ENCODE measurements at places on chromosomes 7 and 10.

GRCh38 chr10:117603081-117603480, 60.5 kb downstream of the EMX2 start:
- DNase-seq = no peak

DNA sequence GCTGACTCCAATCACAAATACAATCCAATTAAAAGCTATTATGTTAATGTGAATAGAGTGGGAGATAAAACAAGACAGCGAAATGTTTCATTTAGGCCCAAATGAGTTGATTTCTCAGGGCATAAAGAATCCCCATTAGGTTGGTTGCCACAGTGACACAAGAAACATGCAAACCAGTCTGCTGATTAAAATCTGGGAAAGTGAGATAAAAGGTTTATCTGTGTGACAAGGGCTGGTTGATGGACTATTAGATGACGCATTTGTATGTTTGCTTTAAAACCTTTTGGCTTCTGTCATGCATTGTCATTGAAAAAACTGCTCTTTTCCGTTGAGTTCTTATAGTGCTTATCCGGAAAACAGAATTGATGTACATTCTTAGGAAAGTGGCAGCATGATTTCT, 658.2 kb downstream of the GATA3 start:
- no peak for DNase-seq

DNA sequence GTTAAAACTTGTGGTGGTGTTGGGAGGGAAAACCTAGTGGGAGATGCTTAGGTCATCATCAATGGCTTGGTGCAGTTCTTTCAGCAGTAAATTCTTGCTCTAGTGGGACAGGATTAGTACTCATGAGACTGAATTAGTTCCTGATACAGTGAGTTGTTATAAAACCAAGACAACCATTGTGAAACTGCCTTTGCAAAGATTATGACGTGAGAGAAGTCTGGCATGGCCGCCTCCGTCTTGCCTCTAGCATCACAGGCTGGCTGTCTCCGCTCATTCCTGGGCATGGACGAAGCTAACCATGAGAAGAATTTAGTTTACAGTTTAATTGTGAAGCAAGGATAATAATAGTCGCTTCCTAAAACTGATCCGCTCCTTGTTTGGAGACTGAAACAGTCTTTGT, 186.4 kb downstream of the KIF20B start:
- DNase-seq = no peak

- DNase-seq = no peak
Observed at GRCh38 chr7:84110400-84110799, 84.2 kb downstream of the SEMA3A start.

GRCh38 chr7:83824214-83824613, 175.3 kb upstream of the SEMA3E start:
- no peak for DNase-seq

DNA sequence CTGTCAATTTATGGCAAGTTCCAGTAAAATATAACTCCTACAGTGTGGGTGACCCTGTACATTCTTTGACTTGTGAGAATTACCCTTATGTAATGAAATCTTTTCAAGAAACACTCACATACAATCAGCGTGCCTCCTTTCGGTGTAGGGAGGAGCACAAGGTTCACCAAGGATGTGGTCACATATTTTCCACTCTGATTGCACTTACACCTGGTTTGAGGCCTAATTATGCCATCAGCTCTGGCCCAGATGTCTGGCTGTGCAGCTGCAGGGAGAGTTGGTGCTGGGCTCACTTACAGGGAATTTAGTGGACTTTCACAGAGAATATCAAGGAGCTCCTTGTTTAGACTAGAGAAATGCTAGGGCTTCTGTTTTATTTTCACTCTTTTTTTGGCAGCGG, 146.0 kb upstream of the STEAP4 start:
- no peak for DNase-seq

GRCh38 chr7:73668886-73669230, 1.2 kb downstream of the VPS37D start:
- no peak for DNase-seq

DNA sequence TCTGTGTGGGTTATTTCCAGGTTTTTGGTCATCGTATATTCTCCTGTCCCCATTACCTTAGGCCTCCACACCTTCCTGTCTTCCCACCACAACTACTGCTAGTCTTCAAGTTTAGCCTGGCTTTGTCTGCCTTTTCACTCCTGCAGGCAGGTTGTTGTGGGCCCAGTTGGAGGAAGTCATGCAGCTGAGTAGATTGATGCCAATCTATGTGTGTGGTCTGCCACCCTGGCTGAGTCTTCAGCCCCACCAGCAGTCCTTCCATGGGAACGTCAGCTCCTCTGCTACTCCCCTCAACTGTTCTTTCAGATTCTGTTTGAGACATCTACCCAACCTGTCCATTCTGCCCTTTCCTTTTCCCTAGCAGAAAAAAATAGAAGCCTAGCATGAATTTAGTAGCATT, 6.3 kb downstream of the RINT1 start:
- no peak for DNase-seq

DNA sequence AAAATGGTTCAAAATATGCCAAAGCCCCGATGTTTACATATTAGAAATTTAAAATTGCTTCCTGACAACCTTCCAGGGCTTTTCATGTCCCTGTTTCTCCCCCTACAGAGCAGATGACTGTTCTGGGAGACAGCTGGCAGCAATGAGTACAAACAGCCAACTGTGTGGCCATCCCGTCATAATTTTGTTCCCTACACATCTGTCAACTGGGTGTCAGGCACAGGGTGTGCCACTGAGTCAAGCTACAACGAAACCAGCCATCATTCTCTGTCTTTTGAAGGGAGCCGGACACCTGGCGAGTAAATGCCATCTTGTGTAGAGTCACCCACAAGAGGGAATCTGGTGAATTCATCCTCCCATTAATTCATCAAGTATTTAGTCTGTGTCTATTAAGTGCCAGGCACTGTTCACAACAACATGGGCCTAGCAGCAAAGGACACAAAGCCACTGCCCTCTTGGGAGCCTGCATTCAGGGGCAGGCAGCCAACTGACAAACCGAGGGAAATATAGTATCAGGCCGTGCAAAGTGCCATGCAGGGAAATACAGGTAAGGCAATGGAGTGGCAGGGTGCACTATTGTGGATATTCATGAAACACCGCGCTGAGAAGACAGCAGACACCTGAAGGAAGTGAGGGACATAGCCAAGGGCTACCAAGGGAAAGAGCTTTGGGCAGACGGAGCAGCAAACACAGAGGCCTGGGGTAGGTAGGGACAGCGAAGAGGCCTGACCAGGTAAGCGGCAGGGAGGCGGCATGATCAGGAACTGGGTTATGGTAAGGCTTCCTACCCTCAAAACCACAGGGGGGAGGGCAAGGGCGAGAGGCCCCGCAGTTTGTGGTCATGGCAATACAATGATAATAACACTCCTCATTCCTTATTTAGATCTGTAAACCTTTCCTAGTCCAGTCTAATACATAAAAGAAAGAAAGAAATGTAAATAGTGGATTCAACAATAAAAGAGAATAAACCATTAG, 213.6 kb downstream of the FAM107B start:
- DNase-seq = no peak

DNA sequence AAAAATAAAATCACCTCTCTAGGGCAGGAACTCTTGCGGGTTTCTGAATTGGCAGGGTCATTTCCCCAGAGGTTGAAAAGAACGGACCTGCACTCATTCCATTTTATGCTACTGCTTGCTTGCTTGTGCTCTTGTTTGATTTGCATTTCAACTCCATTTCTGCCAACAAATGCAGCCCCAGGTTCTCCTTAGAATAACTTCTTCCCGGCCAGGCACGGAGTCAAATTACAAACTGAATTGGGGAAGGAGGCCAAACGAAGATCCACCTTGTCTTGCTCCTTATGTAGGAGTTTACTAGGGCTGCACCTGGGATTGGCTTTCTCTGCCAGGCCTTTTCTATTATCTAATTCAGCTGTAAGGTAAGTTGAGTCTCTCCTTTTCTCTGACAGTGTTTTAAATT, 79.6 kb downstream of the HGF start:
- no peak for DNase-seq

GRCh38 chr7:80661729-80662128, 23.3 kb downstream of the CD36 start:
- DNase-seq = no peak

DNA sequence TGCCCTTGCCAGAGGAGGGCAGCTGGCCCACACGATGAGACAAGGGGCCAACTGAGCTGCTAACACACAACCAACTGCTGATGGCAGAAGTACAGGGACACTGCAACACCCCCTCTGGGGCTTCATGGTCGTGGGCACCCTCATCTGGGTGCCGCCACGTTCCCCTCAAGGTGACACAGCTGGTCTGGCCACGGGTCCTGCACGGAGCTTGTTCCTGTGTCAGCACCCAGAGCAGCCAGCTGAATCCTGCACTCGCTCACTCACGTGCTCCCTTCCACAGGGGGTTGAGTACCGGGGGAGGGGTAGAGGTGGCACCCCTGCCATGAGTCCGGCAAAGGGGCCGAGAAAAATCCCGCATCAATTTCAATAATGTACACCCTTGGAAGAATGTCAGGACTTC, 1319.1 kb downstream of the REEP3 start:
- DNase-seq = no peak

DNA sequence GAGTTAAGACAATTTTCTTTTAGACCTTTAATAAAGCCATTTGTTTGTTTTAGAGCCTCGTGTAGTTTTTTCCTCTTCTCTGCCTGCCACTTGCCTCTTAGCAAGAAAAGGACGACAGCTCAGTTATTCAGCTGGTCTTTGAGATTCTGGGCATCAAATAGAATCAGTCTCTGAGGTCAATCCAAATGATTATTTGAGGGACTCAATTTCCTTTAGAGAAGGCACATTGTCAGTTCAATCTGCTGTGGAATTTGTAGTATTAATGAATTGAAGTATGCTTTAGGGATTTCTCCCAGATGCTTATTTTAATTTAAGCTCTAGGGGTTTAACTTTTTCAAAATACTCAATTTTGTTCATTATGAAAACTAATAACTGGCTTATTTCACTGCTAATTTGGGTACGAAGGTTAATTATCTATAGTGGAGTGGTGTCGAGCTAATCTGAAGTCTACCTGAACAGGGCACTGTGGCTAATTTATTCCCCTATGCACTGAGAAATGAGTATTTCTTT, 841.2 kb upstream of the AUTS2 start:
- DNase-seq = no peak

DNA sequence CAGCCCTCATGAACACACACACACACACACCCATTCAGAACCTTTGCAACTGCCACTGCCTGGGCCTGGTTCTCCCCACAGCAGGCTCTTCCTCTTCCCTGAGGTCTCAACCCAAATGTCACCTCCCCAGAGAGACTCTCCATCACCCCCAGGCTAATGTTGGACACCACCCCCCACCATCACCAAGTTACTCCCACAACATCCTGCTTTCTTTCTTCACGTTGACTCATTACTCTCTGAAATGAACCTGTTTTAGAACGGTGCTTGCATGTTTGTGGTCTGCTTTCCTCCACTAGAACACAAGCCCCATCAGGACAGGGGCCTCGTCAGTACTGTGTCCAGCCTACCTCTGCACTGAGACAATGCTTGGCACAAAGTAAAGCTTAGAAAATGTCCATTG, 16.0 kb downstream of the AFAP1L2 start:
- no peak for DNase-seq

DNA sequence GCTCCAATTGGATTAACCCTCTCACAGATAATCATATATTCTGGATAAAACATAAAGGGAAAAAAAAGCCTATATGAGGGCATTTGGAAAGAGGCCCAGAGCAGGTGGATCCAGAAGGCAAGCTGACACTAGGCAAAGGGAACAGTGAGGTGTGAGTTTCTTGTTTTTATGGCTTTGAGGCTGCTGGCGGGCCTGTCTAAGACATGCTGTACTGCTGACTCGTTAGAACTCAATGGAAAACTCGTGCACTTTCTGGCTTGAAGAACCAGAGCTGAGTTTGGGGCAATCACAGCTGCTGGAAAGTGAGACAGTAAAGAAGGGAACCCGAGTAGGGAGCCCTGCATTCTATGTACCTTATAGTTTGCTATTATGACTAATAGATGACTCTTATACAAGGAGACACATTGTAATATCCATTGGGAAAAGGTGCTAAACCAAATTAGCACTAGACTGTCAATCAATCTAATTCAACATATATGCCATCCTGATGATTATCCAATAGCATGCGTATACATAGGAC, 637.1 kb downstream of the GATA3 start:
- DNase-seq = no peak

DNA sequence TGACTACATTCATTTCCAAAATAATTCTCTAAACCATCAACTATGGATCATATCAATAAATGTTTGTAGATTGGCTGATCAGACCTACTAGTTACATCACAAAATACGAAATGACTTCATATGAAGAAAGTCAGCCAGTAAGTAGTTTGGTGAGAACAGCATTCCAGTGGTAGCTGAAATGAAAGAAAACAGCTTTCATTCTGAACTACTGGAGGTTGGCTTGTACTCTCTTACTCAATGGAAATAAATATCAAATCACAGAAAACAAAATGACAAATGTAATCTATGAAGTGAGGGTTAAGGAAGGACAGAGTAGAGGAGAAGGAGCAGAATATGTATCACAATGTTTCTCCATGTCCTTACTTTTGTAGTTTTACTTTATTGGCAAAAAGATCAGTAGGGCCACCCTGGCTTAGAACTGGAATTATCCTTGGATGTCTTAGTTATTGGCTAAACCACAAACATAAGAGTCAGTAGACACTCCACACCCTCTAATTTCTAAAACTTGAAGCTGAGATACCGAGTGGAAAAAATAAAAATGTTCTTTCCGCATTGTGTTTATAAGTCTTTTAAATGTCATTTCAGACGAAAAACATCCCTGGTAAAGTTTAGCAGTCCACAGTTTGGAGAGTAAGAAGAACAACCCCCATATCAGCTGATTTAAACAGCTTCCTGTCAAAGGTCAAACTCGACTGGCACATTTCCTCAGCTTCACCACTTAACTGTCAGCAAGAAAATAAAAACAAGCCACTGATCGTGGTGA, 74.0 kb upstream of the DGKI start:
- DNase-seq = no peak

DNA sequence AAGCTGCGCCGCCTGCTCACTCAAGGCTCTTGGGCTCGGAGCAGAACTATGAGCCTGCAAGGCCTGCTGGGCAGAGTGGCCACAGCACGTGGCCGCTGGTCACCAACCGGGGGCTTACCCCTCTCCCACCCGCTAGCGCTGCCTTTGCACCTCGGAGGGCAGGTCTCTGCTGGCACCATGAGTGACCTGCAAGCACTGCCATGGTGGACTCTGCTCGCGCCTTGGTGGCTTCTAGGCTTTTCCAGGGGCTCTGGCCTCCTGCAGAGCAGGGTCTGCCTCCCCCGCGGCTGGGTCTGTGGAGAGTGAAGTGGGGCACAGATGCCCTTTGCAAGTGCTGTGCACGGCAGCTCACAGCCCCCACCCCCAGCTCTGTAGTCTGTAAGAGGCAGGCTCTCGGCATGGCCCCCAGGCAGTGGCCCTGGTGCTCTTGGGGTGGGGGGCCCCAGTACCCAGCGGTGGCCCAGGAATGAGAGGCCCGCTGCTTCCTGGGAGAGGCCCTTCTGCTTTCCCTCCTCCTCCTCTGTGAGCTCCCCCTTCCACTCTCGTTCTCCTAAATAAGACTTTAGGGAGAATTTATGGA, 119.6 kb downstream of the INPP5A start:
- no peak for DNase-seq

GRCh38 chr10:101061624-101062231, at the start of gene KAZALD1:
Gene KAZALD1 (plus strand): TSS chr10:101061989. CDS start chr10:101062593, 604 bp downstream.
- DNase-seq = no peak

All from stimulated activated CD4-positive, alpha-beta T cell treated with anti-CD3 and anti-CD28 coated beads, Interleukin-1b, Interleukin-23, amount 100 ng/mL, for 1 hour (primary cell).